ENCODE measurements at places on chromosomes 5 and 9.
A peak's percentile ranks its signal among the peaks of the same experiment; 100 is the strongest.

GRCh38 chr5:56845277-56845676, 29.9 kb downstream of the MAP3K1 start:
- no peak for DNase-seq

DNA sequence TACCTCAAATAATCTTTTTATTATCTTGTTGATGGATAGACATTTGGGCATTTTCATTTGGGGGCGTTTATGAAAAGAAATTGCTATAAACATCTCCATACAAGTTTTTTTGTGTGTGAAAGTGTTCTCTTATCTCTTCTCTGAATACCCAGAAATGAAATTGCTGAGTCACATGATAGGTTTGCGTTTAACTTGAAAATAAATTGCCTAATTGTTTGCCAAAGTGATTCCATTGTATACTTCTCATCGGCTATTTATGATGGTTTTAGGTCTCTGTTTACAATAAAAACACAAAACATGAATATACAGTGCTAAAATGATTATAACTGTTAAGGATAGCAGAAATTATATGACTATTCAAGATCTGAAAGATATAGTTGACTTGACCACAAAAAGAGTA, 361.7 kb downstream of the TAF11L14 start:
- no peak for DNase-seq

GRCh38 chr9:116951588-116952435, 264.7 kb downstream of the TRIM32 start:
- DNase-seq = no peak

DNA sequence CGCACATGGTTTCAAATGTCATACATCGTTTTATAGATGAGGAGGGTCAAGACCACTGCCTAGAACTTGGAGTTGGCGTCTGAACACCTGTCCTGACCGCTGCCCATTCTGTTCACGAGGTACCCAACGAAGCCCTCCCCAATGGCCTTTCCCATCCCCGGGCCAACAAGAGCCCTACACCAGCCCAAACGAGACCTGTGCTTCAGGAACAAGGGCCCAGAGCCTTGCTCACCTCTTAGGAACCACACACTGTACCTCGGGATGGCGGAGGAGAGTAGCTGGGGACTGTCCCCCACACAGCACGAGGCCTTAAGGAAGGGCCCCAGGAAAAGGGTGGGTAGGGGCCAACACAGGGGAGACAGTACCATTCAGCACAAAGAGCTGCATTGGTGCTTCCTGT, 3.0 kb downstream of the SURF6 start:
- no peak for DNase-seq

DNA sequence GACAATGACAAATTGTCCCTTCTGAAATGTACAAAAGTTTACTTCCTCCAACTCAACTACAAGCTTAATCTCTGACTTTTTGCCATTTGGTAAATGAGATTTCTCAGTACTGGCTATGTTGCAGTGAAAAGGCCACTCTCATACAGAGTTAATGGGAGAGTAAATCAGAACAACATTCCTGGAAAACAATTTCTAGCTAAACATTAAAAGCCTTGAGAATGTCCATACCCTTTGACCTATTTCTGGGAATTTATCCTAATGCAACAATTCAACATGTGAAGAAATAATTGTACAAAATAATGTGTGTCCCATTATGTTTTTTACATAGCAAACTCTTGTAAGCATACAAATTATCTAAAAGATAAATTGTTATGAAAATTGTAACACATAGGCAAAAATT, 56.3 kb upstream of the SPEF2 start:
- DNase-seq = no peak

DNA sequence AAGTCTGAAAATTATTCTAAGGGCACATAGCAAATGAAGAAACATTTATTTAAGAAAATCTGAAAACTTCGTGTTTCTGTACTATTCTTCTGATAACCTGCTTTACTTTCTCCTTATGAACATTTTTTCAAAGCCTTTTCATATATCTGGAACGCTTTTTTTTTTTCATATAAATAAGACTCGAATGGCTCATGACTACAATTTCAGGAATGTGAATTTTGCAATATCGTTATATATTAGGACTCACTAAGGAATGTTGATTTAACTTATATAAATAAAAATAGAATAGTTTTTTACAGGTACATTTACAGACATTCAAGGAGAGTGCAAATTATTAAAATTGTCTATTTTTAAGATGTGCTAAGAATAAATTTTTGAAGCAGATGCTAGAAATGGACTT, 42.9 kb downstream of the GPBP1 start:
- no peak for DNase-seq

DNA sequence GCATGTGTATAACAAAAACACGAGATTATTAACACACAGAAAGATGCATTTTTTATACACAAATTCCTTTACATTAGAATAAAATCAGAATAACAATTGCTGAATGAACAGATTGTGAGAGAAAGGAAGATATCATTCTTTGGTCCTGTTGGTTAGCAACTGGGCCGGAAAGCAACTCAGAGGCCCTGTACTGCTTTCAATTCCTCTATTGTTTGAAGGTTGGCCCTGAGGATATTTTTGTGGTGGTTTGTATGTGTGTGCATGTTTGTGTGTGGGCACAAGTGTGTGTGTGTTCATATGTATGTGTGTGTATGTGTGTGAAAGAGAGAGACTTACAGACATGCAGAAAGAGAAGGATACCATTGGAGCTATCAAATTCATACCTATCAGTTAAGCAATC, 356.8 kb upstream of the DMAC1 start:
- DNase-seq = no peak

DNA sequence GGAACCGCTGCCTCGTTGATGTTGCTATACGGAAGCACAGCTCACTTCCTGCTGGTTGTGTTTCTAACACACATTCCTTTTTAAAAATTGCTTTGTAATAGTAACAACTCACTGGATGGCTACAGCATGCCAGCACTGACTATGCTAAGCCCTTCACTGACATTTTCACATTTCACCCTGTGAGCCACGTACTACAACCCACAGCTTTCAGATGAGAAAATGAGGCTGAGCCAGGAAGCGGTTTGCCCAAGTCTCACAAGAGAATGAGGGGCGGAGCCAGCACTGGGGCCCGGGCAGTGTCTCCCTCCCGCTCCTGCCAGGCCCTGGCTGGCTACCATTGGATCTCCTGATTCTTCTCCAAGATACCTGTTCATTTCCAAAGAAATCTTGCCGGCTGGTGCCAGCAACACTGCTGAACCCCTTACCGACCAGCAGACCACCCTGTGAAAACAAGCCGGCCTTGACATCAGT, 38.3 kb downstream of the FAM78A start:
- peak; percentile 85 for DNase-seq

- DNase-seq = no peak
Observed at GRCh38 chr9:12185856-12186255, 507.3 kb upstream of the TYRP1 start.

Measured in endodermal cell (in vitro differentiated cells).